ENCODE measurements at places on chromosomes 13 and 19.
A peak's percentile ranks its signal among the peaks of the same experiment; 100 is the strongest.

DNA sequence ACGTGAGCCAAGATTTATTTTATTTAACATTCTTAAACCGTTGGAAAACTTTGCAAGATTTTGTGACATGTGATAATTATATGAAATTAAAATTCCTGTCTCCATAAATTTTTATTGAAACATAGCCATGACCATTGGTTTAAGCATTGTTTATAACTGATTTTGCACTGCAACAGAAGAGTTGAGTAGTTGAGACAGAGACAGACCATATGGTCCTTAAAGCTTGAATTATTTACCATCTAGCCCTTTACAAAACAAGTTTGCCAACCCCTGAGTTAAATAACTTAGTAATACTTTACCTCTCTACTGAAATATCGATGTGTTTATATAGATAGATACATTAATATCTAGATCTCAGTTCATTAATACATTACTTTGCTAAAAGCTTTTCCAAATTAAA lies 814.1 kb upstream of the GPC6 start:
- no peak for DNase-seq

- DNase-seq: peak; percentile 85
These were observed 113.0 kb downstream of the TEX26 start for GRCh38 chr13:31045286-31046081.

GRCh38 chr13:85197431-85197830 lies 601.8 kb downstream of the SLITRK6 start:
- DNase-seq: no peak

DNA sequence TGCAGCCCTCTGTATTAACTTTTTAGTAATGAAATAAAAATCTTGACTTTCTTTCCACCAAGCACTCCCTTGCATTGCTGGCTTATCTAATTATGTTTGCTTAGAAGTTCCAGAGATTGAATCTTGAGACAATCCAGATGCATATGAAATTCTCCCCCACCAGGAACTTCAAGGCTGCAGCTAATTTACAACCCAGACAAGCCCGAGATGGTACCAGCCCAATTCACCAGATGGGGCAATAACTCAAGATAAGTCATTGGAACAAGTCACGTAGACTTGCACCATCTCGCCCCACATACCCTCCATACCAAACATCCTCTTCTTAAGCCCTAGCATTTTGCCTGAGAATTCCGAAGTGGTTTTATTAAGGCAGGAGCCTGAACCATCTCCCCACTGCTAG lies 29.0 kb downstream of the UTP14C start:
- no peak for DNase-seq

DNA sequence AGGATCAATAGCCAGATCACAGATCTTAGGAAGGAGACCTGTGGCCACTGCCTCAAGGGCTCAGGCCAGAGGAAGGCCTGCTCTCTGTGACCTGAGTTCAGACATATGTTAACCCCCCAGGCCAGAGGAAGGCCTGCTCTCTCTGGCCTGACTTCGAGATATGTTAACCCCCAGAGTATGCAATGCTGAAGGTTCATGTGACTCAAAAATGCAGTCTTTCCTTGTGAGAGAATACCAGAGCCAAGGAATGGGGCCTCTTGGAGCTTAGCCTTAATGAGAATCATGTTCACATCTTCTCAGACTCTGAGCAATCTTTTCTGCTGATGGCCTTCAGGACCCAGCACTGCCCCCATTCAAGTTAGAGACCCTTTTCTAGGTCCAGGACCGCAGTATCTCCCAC lies 36.7 kb downstream of the MBNL2 start:
- no peak for DNase-seq

- no peak for DNase-seq
These were observed 10.0 kb downstream of the IQCN start for GRCh38 chr19:18264137-18264854.

Data from activated CD4-positive, alpha-beta T cell treated with anti-CD3 and anti-CD28 coated beads, Interleukin-2, amount 50 U/mL, for 4 hours (primary cell).